Nucleus accumbens (tissue), 56 donors: ENCODE measurements at places on chromosomes 1 and 21.

GRCh38 chr1:194161591-194161990, 975.2 kb upstream of the B3GALT2 start:
- DNase-seq: no peak

- peak; percentile 0 for DNase-seq
Measured at GRCh38 chr1:74771913-74772515, 39.1 kb downstream of the TYW3 start.

GRCh38 chr1:222167111-222167510, 380.8 kb downstream of the HHIPL2 start:
- DNase-seq: no peak

- DNase-seq: no peak
Measured at GRCh38 chr1:76267631-76268030, 193.1 kb downstream of the ST6GALNAC3 start.

DNA sequence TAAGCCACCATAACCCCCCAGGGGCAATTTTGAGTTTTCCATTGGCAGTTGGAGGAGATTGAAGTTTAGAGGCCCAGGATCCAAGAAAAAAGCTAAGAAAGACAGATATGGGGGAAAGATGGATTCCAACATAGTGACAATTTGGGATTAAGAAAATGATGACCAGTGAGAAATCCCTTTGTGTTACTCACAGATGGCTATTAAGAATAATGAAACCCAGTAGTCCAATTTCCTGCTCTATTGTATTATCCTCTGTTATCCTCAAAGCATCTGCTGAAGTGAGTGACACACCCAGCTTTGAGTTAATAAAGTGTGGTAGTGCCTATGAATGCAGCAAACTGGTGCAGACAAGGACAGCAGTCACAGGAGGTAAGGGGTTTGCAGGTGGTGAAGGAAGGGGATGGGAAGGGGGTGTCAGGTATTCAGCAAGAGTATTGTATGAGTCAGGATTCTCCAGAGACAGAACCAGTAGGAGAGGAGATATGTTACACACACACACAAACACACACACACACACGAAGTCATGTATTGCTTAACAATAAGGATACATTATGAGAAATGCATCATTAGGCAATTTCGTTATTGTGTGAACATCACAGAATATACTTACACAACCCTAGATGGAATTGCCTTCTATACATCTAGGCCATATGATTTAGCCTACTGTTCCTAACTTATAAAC, 112.4 kb upstream of the VANGL1 start:
- no peak for DNase-seq

DNA sequence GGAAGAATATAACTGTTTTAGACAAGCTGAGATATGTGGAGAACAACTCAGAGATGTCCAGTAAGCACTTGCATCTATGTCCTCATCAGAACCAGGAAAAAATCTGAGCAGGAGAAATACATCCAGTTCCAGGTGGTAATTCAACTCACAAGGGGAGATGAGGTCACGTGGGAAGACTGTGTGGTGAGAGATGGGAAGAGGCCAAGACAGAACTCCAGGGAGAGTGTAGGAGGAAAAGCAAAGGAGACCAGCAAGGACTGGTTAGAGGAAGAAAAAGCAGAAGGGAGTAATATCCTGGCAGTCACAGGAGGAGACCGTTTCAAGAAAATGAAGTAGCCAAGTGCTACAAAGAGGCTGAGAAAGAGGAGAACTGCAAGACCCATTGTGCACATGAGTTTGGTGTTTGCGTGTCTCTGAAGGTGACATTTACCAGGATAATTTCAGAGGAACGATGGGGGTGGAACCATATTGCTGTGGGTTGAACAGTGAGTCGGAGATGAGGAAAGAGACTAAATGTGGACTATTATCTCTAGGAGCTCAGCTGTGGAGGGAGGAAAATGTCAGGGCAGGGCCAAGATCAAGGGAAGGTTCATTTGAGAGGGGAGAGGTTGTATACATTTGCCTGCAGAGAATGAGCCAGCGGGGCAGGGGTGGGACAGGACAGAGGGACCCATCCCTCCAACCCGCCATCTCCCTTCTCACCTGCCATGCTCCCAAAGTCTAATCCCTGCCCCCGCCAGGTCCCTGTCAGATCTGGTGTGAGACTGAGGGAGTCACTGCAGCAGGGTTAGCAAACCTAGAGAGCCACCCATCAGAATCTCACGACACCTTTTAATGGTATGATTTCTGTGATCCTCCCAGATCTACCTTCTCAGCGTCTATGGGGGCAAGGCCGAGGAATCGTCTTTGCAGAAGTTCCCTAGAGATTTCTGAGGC, 24.9 kb downstream of the SUSD4 start:
- no peak for DNase-seq

DNA sequence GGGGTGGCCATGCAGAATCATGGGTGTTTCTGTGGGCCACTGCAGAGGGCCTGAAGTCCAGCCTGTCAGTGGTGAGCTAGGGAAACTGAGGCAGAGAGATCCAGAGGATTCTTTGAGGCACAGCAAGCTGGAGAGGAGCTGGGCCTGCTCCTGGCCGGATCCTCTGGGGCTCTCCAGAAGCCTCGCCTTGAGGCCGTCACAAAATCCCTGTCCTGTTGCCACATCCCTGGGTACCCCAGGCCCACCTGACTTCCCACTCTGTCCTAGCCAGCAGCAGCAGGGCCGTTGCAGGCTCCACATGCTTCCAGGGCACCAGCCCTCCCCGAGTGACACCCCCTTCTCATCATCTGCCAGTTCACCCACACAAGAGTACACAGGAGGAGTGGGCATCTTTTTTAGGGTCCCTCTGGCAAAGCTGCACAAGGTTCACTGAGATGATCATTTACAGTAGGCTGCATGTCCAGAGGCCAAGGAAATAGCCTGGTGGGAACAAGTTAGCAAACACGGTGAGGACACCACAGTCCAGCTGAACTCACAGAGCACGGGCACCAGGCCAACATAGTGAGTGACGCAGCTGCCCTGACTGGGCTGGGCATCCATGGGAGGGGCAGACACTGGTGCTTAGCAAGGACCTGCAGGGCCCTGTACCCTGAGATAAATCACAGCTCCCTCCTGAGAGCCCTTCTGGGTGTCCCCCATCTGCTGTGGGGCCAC, 25.1 kb upstream of the TSPEAR start:
- DNase-seq: no peak

DNA sequence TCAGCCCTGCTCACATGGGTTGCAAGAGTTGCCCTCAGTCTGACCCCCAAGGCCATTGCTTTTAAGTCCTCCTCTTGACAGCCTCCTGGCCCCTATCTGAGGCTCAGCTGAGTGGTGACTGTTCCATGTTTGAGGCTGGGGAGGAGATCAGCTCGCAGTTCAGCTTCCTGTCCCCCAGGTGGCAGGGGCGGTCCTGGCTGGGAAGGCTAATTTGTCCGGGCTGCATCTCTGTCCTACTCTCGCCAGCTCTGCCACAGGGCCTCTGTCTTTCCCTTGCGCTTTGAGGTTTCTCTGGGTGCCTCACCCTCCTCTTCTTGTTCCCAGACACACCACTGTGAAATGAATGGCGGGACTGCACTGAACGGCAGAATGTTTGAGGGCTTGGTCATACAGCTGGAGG, 157.3 kb downstream of the KCNJ6 start:
- DNase-seq: no peak
